CD8-positive, alpha-beta memory T cell (primary cell): ENCODE measurements at places on chromosomes 3 and 15. TPM values are rescaled to one million over a fixed set of nuclear protein-coding genes. Genes with fewer than 3 reads are reported as not detected.

The COLQ gene
- polyA plus RNA-seq, result 17.3 TPM

The MAGEL2 gene
- polyA plus RNA-seq, result not detected

DNA sequence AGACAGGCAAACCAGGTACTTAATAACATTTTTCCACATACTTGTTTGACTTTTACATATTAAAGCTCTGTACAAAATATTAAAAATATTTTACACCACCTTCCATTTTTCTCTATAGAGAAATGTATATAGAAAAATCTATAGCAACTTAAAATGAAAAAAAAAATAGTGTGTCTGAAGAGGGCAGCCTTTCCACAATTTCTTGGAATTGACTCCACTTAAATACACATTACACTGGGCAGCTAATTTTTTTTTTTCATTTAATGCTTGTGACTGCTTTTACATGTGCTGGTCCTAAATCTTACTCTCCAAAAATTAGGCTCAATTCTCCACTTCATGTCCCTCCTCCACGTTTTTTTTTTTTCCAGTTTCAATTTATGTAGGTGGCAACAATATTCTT lies 427.0 kb upstream of the RBMS3 start:
- DNase-seq, result no peak

The TEX55 gene
- not detected for polyA plus RNA-seq

DNA sequence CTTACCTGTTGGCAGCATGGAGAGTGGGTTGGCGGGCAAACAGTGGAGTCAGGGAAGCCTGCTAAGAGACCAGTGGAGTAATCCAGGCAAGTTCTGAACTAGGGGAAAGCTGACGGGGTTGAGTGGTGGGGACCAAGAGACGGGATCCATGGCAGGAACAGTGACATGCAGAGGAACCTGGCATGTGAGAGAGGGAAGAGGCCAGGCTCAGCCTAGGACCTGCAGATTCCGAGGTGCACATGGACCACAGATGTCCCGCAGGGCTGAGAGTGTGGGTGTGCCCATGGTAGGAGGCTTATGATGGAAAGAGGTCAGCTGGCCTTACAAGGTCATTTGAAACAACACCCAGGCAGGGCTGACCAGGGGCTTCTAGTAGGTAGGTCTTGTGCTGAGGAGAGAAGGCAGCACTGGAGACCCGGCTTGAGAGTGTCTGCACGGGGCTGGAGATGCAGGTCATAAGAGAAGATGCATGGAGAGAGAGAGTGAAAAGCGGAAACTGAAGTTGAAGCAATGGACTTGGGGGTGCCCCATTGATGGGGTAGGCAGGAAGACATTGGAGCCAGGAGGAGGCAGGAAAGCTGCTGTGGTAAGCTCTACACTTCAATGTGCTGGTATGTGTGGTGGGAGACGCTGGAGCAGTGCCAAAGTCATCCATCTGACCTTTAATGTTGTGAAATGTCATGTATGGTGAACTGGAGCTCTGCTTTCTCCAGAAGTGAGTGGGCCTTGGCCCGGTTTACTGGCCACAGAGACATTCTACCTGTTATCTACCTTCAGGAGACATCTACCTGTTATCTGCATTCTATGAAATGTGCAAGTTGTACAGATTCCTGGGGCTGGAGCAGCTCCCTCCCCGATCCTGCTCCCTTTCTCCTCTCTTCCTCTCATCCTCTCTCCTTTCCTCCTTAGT lies 4.6 kb downstream of the SPSB4 start:
- DNase-seq, result no peak
